Panc1 (cell line): ENCODE measurements at places on chromosomes 1 and 21. TPM values are rescaled to one million over a fixed set of nuclear protein-coding genes. Genes with fewer than 3 reads are reported as not detected.

GRCh38 chr1:110434946-110435345 lies 16.0 kb upstream of the PROK1 start:
- H3K4me3 ChIP-seq: no peak overlapping the region
- DNase-seq: no peak
- no peaks in the 10 kb centered on the region; the same call in 1 of the 2 replicates for H3K4me1 ChIP-seq
- H3K27me3 ChIP-seq: peaks cover 3% of the 10 kb centered on the region; the same call in 1 of the 2 replicates
- no peak overlapping the region for H3K27ac ChIP-seq

DNA sequence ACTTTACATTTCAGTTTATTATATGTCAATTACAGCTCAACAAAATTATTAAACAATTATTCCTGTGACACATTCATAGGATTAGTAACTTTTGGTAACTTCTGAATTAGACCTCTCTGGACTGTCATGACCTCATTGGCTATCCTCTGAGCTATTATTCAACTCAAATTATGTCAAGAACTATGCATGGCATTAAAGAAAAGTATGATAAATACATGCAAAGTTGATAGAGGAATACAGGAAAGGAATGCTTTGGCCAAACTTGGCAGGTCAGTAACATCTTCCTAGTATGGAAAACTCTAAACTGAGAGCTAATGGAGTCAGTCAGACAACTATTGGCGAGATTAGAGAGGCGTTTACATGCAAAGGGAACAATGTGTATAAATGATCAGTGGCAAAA lies 158.4 kb downstream of the DUSP10 start:
- H3K4me1 ChIP-seq: no peaks in the 10 kb centered on the region
- no peaks in the 10 kb centered on the region; the same call in 1 of the 2 replicates for H3K36me3 ChIP-seq
- DNase-seq: no peak
- no peak overlapping the region for H3K27ac ChIP-seq
- no peaks in the 10 kb centered on the region for H3K27me3 ChIP-seq

- no peaks in the 10 kb centered on the region for H3K27me3 ChIP-seq
- H3K4me3 ChIP-seq: no peak overlapping the region
- H3K4me1 ChIP-seq: no peaks in the 10 kb centered on the region
- no peaks in the 10 kb centered on the region for H3K36me3 ChIP-seq
- DNase-seq: no peak
Observed at GRCh38 chr1:81254560-81254959, 546.2 kb upstream of the ADGRL2 start.

- H3K27ac ChIP-seq: no peak overlapping the region
- H3K4me1 ChIP-seq: no peaks in the 10 kb centered on the region
- H3K27me3 ChIP-seq: no peaks in the 10 kb centered on the region
- H3K36me3 ChIP-seq: no peaks in the 10 kb centered on the region
- no peak for DNase-seq
Observed at GRCh38 chr1:171158551-171158950, 26.5 kb upstream of the FMO2 start.

C1orf94 gene
- not detected for total RNA-seq

PRR9 gene
- total RNA-seq: not detected
